ENCODE measurements at places on chromosomes 2 and 18.
A peak's percentile ranks its signal among the peaks of the same experiment; 100 is the strongest.

- no peak for DNase-seq
These were observed 39.6 kb upstream of the BOD1L2 start for GRCh38 chr18:57107140-57107832.

DNA sequence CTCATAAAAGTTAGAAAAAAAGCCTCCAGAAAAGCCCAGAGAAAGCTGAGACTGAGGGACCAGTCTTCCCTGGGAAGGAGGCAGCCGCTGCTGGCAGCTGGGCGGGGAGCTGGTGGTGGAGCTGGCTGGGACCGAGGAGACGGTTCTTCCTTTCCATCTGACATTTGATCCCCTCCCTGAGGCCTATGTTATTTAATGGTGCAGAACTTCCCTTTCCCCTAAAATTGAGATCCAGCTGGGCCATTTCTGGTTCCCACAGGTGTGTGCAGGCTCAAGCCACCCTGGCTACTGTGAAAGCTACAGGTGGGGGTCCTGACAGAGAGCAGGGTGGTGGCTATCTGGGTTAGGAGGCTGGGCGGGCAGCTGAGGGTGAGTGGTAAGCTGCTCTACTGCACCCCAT, 81.5 kb upstream of the FZD7 start:
- no peak for DNase-seq

- peak; percentile 77 for DNase-seq
These were observed 97.2 kb upstream of the ZCCHC2 start for GRCh38 chr18:62425465-62426190.

- no peak for DNase-seq
These were observed 11.2 kb upstream of the FN1 start for GRCh38 chr2:215447056-215447455.

DNA sequence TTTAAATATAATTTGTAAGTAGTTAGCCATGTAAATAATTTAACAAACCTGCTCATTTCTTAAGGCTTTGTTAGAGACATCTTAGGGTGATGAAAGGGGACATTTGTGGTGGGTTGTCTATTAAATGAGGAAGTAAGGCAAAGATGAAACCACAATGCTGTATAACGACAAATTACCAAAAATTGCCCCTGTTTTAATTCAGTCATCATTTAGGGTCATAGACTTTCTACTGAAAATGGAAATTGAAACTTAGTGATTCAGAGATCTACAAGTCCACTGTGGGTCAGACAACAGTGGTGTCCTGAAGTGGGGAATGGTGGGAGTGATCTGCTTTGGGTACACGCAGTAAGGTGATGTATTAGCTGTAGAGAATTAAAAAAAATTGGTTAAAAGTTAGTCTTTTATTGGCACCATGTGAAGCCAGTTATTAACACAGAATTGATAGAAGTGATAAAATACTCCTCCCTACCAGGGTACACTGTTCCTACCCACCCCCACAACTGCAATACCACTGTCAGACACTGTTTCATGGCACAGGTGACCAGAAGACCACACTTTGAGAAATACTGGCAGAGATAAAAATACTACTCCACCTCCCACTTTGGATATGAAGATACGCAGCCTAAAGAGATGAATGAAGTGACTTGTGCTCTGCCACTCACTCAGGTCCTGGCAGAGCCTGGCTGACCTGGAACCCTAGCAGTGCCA, 13.4 kb downstream of the CERS6 start:
- DNase-seq, result no peak

DNA sequence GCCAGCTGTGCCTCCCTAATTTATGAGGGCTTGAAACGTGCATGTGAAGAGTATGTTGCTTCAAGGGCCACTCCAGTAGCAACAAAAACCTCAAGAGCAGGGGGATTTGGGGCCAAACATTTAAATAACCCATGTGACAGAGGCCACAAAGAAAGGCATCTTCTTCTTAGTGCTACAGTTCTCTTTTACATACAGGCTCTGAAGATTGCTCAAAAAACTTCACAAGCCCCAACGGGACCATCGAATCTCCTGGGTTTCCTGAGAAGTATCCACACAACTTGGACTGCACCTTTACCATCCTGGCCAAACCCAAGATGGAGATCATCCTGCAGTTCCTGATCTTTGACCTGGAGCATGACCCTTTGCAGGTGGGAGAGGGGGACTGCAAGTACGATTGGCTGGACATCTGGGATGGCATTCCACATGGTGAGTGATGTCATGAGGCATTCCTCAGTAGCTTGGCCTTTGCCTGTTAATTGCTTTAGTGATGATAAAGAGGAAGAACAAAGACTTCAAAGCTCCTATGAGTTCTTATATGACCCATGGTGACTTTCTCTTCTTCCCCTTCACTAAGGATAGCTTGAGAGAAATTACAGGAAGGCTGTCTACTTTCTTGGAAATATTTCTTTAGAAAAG, 40.1 kb downstream of the NRP2 start:
- no peak for DNase-seq

- no peak for DNase-seq
These were observed 73.2 kb upstream of the NCKAP5 start for GRCh38 chr2:133641497-133641896.

DNA sequence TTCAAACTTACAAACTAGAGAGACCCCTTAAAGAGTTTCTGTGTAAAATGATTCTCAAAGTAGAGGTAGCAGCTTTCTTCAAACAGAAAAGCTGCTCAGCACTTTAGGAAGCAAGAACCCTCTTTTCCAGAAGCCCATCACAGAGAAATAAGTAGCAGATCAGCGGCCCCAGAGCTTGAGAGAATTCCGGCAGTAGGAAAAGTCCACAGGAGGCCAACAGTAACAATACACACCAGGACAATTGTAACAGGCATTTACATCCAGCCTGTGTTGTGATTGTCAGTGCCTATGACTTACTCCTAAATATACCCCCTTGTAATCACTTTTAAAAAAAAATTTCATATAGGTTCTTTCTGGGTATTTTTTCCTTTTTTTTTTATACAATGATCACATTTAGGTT, 161.4 kb upstream of the ACVR2A start:
- no peak for DNase-seq

DNA sequence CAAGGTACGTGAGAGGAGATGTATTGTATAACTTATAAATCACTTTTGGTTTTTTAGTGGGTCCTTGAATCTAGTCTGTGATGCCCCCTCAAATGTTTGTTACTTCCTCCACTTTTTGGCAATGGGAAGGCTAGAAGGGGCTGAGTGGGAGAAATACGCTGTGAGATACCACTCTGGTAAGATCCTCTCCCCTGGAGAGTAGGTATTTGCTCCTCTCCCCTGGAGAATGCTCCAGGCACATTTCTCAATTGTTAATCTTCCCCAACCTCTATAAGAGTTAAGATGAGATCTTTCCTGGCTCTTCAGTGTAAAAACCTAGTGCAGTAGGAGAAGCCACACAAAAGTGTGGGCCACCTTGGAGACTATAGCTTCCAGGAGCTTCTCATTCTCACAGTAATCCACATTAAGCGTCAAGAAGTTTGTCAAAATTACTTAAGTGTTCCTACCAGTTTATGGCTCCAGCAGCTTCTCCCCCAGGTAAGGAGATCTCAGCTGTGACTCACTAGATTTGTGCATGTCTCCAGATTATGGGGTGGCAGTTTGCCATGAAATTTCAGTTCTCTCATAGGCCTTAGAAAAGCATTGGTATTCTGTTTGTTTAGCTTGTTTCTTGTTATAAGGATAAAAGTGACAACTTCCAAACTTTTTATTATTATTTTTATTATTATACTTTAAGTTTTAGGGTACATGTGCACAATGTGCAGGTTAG, 182.6 kb downstream of the FSIP2 start:
- DNase-seq, result no peak

DNA sequence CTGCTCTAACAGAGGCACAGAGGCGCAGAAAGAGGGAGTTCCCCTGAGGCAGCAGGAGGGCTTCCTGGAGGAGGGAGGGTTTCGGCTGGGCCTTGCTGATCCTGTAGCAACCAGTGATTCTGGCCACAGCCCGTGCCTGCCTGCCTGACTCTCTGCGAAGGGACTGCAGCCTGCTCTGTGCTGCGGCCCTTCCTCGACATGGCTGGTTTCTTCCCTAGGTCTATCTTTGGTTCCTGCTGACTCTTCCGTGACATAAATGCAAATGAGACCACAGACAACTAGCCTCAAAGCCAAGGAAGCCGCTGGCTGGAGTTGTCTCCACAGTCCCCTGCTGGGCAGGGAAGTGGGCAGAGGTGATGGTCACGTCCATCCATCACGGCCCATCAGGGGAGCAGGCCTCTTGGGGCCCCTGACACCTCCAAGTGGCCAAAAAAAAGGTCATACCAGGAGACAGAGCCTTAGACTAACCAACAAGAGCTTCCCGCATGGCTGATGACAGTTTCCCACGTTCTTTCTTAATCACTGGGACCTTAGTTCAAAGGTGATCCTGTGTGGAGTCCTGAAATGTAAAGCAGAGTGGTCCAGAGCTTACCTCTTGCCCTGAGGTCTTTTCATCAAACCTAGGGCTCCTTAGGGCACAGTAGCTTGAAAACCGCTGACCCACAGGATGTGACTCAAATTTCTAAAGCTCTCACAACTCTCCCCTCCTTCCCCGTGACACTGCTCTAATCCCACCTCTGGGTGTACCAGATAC, 55.3 kb downstream of the HS1BP3 start:
- no peak for DNase-seq

DNA sequence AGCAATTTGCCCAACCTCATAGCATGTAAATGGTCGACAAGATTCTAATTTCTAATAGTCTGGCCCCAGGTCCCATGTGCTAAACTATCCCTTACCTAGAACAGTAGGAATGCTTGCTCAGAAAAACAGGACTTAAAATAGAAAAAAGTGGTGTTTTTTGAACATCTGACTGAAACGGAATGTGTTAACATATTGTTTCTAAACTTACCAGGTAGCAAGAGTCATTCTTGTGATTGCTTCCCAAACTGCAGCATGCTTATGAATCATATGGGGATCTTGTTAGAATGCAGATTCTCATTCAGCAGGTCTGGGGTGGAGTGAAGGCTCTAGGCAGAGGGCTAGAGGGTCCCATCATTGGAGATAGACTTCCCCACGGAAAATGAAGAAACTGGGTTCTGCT, 5.8 kb upstream of the SLC20A1 start:
- no peak for DNase-seq

DNA sequence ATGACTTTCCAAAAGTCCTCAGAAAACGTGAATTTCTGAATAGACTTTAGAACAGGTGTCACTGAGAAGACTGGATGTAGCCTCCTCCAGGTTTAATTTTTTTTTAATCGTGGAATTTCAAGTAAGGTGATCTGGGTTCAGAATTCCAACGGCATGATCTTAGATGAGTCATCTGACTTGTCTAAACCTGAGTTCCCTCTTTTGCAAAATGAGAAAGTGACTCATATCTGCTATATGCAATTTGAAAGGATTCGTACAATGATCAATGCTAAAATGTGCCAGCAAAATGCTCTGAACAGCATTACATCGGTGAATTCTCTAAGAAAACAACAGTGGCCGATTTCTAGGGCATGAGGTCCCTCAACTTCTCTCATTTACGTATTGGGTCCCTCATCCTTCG, 69.1 kb upstream of the ZNF516 start:
- no peak for DNase-seq

DNA sequence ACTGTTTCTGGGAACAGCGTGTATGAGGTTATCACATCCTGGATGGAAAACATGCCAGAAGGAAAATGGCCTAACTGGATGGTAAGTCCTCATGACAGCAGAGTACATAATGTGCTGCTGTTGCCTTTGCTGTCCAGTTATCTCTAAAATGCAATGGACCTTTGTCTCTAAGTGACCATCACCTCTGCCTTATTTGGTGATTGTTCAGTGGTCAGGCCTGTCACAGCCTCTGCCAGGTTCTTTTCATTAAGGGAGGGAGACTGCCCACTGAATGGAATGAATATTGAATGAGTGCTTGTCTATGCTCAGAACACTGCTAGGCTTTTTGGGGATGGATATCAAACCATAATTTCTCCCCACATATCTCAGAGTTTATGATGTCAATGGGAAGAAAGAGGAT, 29.0 kb downstream of the SLC3A1 start:
- no peak for DNase-seq

GRCh38 chr2:29663268-29663667, 258.1 kb downstream of the ALK start:
- no peak for DNase-seq

- DNase-seq, result peak; percentile 38
These were observed 276 bp downstream of the NFE2L2 start for GRCh38 chr2:177264209-177264692.

GRCh38 chr18:60656553-60656952, 284.0 kb upstream of the MC4R start:
- DNase-seq, result no peak

DNA sequence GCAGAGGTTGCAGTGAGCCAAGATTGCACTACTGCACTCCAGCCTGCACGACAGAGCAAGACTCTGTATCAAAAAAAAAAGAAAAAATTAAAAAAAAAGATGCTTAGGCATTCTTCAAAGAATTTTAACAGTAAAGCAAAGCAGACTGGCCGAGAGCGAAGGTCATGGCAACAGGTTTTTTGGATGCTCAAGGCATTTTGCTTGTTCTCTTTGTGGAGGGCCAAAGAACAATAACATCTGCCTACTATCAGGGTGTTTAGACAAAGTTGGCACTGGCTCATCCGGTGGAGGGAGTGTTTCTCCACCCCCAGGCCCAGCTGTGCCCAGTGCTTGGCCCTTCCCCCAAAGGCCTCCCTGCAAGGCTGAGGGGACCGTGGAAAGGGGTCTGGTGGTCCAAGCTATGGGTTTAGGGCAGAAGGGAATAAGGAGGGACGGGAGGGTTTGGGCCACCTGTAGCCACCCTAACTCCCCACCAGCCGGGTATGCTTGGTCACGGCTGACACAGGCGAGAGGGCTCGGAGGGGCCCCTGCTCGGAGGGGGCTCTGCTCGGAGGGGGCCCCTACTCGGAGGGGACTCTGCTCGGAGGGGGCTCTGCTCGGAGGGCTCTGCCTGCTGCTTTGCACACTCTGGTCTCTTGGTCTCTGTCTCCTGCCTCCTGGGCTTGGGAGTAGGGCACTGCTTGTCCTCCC, 26.7 kb upstream of the ALLC start:
- DNase-seq, result no peak

DNA sequence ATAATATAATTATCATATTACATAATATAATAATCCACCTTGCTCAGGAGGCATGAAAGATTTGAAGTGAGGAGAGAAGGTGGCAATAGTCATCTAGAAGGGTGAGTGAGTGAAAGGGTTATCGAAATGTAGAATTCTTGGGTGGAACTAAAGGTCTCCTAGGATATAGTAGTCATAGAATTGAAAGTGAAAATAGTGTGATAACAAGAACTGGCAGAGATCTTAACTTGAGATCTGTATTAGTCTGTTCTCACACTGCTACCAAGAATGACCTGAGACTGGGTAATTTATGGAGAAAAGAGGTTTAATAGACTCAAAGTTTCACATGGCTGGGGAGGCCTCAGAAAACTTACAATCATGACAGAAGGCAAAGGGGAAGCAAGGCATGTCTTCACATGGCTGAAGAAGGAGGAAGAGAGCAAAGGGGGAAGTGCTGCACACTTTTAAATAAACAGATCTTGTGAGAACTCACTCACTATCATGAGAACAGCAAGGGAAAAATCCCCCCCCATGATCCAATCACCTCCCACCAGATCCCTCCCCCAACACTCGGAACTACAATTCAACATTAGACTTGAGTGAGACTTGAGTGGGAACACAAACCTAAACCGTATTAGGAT, 351.5 kb downstream of the NR4A2 start:
- no peak for DNase-seq

GRCh38 chr18:49869354-49869753, 56.0 kb upstream of the ACAA2 start:
- no peak for DNase-seq

GRCh38 chr2:159140070-159140769, 146.3 kb downstream of the WDSUB1 start:
- DNase-seq, result no peak

Measured in SK-N-DZ (cell line).